CD4-positive, alpha-beta T cell (primary cell): ENCODE measurements at places on chromosomes 11 and 22. TPM values are rescaled to one million over a fixed set of nuclear protein-coding genes. Genes with fewer than 3 reads are reported as not detected.

KDM4E gene
- not detected for total RNA-seq

RGL4 gene
- total RNA-seq: 24.6 TPM

DNA sequence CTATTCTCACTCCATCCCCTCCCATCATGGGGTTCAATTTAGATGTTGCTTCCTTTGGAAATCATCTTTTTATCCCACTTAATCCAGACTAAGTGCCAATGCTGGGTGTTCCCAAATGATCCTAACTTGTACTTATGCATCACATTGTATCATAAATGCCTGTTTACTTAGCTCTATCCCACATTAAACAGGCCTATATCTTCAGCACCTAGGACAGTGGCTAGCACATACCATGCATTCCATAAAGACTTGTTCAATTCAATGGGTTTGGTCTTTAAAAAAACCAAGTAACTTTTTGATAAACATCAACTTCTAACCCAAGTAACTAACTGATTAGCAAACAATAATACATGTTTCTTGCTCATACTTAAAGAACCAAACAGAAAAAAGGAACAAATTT lies 40.6 kb downstream of the RSF1 start:
- no peaks in the 10 kb centered on the region for H3K4me1 ChIP-seq
- DNase-seq: no peak
- H3K27me3 ChIP-seq: no peaks in the 10 kb centered on the region
- H3K27ac ChIP-seq: no peak overlapping the region
- H3K4me3 ChIP-seq: no peak overlapping the region

- H3K4me1 ChIP-seq: peaks cover 2% of the 10 kb centered on the region
- no peak overlapping the region for H3K4me3 ChIP-seq
- no peak for DNase-seq
These were observed 68.5 kb upstream of the PITPNB start for GRCh38 chr22:27987557-27987956.
